Subcutaneous preadipocyte (primary cell): ENCODE measurements at places on chromosomes 7 and 10. TPM values are rescaled to one million over a fixed set of nuclear protein-coding genes. Genes with fewer than 3 reads are reported as not detected.

MINDY4 gene
- total RNA-seq: 14.7 and 17.0 TPM in 2 replicates

NEURL1 gene
- 0.37 and 0.39 TPM in 2 replicates for total RNA-seq

PLAC9 gene
- 24.8 and 33.8 TPM in 2 replicates for total RNA-seq

ZNF503 gene
- 13.5 and 17.3 TPM in 2 replicates for total RNA-seq

ARMC10 gene
- 29.9 and 30.5 TPM in 2 replicates for total RNA-seq

SRI gene
- total RNA-seq: 146 and 165 TPM in 2 replicates

MYH16 gene
- total RNA-seq: not detected in 2 replicates

EVX1 gene
- not detected in 2 replicates for total RNA-seq
